ENCODE measurements at places on chromosomes 7 and 10. TPM values are rescaled to one million over a fixed set of nuclear protein-coding genes. Genes with fewer than 3 reads are reported as not detected.

PVRIG gene
- 1.4 TPM for total RNA-seq

TSPAN15 gene
- total RNA-seq = 51.0 TPM

CADPS2 gene
- 8.6 TPM for total RNA-seq

DRGX gene
- total RNA-seq = not detected

CCL24 gene
- not detected for total RNA-seq

NANOS1 gene
- 22.5 TPM for total RNA-seq

STOX1 gene
- total RNA-seq = 0.68 TPM

WASHC2C gene
- 19.6 TPM for total RNA-seq

CALHM2 gene
- total RNA-seq = 2.9 TPM

CRYGN gene
- total RNA-seq = not detected

ACBD7 gene
- 7.5 TPM for total RNA-seq

PTCD1 gene
- total RNA-seq = 14.2 TPM

SHH gene
- 8.7 TPM for total RNA-seq
